ENCODE measurements at places on chromosomes 1 and 21.

- no peak for DNase-seq
Observed at GRCh38 chr1:200873671-200874397, 1.1 kb downstream of the GPR25 start.

GRCh38 chr1:14138687-14139086, 438.7 kb downstream of the PRDM2 start:
- DNase-seq: no peak

DNA sequence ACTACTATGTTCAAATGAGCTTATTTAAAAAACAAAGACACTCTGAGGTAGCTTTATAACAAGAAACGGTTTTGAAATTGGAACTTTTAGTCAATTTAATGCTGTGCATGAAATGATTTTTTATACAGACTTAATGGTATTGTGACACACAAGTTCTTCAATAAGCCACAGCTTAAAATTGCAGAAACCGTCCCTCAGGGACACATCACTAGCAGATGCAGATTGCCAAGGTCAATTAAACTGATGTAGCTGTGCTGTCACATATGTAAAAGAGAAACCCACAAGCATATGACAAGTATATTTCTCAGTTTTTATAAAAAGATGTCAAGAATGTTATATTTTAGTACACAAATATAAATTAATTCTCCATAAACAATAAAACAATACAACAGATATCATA, 366.9 kb downstream of the DPYD start:
- DNase-seq: peak; percentile 28

DNA sequence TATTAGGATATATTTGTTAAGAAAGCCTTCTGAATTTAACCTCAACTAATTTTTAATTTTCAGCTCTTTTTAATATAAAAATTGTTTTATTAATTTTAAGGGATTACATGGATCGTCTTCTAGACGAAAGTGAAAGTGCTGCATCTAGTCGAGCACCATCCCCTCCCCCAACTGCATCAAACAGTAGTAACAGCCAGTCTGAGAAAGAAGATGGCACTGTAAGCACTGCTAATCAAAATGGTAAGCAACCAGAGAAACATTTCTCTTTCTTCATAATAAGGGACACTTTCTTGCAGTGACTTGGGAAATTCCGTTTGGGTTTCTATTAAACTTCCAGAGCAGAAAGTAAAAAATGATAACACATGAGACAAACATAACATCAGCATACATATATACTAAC, 56.9 kb downstream of the MIER1 start:
- no peak for DNase-seq

GRCh38 chr1:9164919-9165318, 36.0 kb upstream of the GPR157 start:
- DNase-seq: no peak

DNA sequence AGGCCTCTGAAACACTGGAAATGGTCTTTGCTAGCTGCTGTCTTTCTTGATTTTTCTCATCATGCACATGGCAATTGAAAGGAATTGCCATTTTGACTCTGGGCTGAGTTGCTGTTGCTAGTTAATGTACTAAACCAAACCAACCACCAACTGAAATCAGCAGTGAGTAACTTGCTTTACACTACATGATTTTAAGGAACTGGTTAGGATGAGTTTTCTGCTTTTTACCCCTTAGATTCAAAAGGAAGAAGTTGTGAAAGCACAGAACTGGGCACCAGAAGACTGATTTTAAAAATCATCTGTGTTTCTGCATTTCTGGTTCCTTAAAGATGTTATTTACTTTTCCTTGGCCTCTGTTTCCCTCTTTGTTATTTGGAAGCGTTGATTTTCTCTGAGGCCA, 361.9 kb downstream of the HLX start:
- DNase-seq: no peak

- no peak for DNase-seq
Observed at GRCh38 chr1:210376836-210377372, 48.2 kb downstream of the HHAT start.

GRCh38 chr1:115911294-115911693, 65.0 kb upstream of the SLC22A15 start:
- no peak for DNase-seq

DNA sequence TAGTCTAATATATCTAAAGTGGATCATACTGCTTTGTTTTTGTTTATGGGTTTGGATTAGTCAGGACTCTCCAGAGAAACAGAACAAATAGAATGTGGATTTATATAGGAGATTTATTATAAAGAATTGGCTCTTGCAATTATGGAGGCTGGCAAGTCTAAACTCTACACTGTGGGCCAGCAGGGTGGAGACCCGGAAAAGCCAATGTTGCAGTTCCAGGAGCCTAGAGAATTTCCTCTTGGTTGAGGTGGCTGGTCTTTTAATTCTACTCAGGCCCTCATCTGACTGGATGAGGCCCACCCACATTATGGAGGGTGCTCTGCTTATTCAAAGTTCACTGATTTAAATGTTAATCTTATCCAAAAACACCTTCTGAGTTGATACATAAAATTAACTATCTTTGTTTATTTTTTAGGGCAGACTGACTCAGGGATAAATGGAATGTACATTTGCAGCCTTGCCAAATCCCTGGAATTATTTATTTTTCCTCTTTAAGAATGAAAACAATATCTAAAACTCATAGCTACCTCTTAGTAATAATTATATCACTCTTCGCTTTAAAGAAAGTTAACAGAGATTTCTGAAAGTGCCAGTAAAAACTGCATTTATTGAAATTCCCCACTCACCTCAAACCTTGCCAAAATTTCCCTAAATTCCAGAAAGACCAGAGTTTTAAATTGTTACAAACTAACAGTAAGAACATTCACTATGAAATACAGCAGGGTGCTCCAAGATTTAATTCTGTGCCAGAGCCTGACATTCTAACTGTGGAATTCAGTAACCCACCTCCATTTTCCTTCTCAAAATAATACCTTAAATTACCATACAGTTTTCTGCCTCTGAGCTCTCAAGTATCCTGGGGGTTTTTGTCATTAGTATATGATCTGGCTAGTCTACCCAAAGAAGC, 36.6 kb upstream of the SSX2IP start:
- no peak for DNase-seq

GRCh38 chr1:203520315-203520714, 26.4 kb downstream of the OPTC start:
- DNase-seq: no peak

DNA sequence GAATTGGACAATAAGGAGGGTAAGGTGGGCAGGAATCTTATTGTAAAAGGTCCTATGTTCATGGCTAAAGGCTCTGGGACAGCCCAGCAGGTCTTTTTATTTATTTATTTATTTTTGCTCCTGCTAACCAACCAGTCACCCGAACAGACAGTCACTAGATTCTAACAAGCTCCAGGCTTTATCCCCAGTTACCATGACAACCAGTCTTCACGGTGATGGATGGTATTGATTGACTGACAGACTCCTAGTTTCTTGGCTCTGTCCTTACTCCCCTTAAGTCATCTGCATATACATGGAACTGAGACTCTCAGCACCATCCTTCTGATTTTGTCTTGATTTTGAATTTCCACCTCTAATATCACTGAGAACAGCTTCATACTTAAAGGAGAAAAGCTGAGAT, 44.3 kb downstream of the C8A start:
- DNase-seq: no peak

DNA sequence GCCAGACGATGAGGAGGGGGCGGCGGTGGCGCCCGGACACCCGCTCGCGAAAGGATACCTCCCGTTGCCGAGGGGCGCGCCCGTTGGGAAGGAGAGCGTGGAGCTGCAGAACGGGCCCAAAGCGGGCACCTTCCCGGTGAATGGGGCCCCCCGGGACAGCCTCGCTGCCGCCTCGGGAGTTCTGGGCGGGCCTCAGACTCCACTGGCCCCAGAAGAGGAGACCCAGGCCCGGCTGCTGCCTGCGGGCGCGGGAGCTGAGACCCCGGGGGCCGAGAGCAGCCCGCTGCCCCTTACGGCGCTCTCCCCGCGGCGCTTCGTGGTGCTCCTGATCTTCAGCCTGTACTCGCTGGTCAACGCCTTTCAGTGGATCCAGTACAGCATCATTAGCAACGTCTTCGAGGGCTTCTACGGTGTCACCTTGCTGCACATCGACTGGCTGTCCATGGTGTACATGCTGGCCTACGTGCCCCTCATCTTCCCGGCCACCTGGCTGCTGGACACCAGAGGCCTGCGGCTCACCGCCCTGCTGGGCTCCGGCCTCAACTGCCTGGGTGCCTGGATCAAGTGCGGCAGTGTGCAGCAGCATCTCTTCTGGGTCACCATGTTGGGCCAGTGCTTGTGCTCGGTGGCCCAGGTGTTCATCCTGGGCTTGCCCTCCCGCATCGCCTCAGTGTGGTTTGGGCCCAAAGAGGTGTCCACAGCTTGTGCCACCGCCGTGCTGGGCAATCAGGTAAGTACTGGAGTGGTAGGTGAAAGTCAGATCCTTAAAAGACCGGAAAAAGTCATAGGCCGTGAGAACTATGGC, 588 bp downstream of the FLVCR1 start:
- DNase-seq: no peak

GRCh38 chr1:109762039-109762585, 1.6 kb downstream of the EPS8L3 start:
- DNase-seq: no peak

DNA sequence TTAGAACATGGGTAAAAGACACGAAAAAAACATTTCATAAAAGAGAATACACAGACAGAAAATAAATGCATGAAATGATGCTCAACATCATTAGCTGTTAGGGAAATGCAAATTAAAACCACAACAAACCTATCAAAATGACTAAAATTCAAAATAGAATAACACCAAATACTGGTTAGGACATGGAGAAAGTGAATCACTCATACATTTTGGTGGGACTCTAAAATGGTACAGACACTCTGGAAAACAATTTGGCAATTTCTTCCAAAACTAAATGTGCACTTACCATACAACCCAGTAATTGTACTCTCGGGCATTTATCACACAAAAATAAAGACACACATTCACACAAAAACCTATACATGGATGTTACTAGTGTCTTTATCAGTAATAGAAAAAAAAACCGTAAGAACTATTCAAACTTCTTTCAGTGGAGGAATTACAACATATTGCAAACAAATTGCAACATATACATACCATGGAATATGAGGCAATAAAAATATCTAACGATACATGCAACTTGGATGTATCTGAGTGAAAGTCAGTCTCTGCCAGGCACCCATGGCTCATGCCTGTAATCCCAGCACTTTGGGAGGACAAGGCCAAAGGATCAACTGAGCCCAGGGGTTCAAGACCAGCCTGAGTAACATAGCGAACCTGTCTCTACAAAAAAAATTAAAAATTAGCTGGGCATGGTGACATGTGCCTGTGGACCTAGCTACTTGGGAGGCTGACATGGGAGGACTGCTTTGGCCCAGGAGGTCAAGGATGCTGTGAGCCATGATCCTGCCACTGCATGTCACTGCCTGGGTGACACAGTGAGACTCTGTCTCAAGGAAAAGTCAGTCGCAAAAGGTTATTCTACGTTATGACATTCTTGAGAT, 19.6 kb downstream of the HSF2BP start:
- DNase-seq: no peak

- DNase-seq: peak; percentile 41
Observed at GRCh38 chr1:28796352-28797211, 15.4 kb upstream of the OPRD1 start.

DNA sequence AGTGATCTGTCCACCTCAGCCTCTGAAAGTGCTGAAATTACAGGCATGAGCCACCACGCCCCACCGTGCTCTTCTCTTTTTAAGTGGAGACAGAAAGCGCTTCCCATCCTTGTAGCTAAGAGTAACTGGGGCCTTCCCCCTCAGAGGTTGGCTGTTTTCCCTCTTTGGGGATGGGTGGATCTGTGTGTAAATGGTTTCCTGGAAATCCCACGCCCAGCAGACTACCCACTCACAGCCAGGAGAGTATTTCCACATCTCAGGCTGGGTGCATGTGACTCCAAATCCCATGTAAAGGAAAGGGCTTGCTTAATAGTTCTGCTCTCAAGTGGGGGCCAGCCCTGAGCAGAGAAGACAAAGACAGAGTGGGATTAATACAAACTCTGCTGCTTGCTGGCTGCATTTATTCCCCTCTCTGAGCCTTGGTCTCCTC, 19.6 kb upstream of the TCEA3 start:
- no peak for DNase-seq

- DNase-seq: no peak
Observed at GRCh38 chr1:91819038-91819788, 66.7 kb downstream of the TGFBR3 start.

DNA sequence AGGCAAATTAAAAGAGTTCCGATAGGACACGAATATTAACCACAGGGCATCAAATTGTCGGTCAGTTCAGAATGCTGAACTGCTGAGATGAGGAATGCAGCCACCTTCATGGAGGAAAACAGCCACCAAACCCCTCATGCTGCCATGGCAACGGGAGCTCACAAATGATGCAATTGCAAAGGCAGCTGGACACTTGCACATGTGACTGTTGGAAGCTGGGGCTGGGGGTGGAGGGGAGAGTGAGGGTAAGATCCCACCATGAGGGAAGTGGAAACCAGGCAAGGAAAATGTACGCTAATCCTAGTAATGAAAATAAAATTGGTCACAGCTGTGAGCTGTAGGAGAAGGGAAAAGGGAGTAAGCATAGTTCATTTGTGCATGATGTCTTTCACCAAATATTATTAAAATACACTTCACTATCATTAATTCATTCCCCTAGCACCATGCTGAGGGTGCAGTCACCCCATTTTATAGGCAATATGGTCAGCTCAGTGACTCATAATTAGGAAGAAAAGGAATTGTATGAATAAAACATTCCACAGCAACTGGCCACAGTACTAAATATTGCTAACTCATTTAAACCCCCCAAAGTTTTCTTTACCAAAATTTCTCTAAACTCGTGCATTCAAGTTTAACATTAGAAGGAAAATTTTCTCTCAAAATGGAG, 15.3 kb downstream of the BECN2 start:
- DNase-seq: peak; percentile 77

DNA sequence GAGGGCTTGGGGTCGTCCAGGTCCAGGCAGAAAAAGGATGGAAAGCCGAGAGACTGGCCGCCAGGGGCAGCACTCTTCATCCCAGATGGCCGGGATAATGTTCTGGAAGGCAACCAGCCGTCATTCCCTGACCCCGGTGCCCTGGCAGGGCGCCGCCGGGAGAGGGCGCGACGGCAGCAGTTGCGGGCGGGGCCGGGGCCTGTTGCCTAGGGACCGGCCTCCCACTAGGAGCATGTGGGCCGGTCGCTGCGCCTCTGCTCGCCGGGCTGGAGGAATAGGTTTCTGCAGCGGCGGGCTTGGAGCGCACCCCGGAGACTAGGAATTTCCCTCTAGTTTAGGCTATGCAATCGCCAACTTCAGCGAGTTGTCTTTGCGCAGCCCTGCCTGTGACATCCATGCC, 11.0 kb downstream of the DMRTB1 start:
- no peak for DNase-seq

Data from BE2C (cell line).